ENCODE measurements at places on chromosomes 16 and 17.

GRCh38 chr16:56371660-56371937 lies 53.7 kb downstream of the AMFR start:
- no peak for DNase-seq

DNA sequence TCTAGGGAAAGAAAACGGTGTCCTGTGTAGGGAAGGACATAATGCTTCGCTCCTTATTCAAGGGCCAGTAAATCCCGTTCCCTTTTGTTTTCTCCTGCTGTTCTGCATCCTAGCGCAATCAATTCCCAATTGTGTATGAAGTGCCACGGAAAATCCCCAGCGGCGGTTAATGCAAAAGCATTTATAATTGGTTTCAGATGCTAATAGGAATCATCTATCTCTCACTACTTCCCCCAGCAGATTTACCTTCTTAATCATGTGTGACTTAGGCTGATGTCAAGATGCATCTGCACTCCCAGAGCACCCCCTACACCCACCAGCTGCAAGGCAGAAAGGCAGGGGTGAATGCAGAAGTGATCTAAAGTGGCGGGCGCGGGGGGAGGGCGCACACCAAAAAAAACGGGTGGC lies 32.7 kb upstream of the SSTR2 start:
- no peak for DNase-seq

DNA sequence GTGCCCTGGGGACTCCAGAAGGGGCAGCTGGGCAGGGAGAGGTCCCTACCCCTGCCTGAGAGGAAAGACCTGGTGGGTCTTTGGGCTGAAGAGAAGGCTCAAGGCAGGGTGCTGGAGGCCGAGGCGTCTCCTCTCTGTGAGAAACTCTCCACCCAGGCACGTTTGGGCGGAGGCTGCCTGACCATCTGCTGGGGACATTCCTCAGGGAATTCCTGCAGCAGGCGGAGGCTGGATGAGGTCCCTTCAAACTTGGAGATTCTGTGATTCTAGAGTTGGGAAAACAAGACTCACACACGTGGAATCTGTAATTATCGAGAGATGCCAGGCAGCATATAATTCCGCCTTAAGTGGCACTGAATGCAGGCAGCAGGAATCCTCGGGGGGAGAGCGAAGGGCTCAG lies 21.1 kb upstream of the PHF12 start:
- DNase-seq, result no peak

- no peak for DNase-seq
Observed at GRCh38 chr16:55042556-55043432, 112.1 kb downstream of the IRX5 start.

DNA sequence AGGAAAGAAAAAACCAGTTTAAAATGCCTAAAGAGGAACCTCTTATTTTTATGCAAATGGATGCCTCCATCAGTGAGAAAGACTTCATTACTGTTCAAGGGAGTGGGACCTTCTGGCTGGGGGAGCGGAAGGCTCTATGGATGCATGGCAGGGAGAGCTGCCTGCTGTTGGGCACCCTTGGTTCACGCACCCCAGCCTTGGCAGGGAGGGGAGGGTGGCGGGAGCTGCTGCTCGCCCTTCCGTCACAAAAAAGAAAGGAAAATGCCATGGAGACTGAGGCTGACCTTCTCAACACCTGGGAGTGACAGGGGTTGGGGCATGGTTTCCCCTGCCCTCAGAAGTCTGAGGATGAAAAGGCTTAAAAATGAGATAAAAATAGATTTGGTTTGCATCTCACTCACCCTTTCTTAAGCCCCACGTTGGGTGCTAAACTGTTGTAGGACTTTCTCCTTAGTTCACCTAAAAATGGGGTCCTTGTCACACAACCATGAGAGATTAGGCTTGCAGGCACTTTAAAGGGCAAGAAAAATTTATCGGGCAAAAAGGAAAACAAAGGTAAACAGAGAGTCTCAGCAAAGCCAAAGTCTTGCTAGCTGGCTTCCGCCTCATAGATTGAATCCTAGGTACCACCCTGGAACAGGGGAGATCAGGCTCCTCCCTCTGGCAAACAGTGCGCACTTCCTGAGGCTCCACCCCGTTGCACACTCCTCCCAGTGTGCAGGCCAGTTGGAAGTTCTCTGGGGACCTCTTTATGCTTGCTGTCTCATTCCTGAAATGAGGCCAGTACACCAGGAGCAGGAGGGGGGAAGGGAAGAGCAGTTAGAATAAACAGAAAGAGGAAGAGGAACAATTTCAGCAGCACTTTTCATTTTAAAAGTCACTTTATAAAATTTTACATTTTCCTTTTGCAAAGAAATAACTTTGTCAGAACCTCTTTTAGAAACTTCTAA lies 31.6 kb downstream of the PHKB start:
- DNase-seq, result peak; percentile 4

- DNase-seq, result no peak
Observed at GRCh38 chr16:20309786-20310185, 17.5 kb downstream of the GP2 start.

DNA sequence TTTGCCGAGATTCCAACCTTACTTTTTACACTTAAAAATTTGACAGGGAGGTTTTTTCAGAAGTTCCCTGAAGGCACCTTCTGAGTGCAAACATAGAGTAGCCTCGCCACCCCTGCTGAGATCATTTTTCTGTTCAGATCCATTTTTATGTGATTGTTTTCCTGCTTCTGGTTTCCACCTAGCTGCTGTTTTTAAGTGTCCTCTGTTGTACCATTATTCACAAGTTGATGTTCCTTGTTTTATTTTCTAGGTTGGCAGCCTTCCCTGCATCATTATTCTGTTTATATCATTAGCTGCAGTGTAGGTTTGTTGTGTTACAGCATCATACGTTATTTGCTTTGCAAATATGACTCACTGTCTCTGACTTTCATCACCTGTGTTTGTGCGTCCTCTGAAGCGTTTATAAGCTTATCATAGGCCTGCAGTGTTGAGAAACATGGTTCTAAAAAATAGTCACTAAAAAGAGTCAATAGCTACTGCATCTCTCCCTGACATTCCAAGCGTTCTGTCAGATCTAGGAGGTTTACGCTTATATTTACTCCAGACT lies 116.9 kb upstream of the CLEC3A start:
- no peak for DNase-seq

DNA sequence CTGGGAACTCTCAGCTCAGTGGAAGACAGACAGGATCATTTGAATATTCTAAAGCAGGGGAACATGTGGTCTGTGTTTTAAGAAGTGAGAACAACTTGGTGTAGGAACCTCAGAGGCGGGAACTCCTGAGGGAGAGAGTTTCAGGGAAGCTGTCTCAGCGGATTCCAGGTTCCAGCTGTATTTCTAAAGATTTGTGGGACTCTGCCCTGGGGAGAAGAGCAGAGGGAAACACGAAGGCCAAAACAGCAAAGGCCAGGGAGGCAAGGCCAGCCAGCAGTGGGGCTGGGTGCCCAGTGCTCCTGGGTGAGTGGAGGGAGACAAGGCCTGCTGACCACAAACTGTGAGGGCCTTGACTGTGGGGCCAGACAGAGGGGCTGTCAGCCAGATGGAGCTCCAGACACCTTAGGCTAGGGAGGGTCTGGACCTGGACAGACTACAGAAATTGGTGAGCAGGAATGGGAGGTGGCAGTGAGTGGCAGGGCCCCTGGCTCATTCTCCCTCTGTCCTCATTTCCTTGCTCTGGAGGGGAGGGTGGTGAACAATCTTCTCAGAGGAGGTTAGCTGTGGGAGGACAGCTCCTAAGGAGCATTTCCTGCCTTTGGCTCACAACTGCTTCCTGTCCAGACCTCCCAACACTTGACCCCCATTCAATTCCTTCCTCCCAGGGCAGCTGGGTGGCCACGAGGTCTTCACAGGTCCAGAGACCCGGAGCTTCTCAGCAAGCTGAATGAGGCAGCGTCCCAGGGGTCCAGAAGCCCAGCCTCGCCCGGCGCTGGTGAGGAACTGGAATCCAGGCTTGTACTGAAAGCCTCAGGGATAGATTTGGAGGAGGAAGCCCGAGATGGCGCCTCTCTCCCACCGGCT lies 21.0 kb upstream of the FZD2 start:
- no peak for DNase-seq

DNA sequence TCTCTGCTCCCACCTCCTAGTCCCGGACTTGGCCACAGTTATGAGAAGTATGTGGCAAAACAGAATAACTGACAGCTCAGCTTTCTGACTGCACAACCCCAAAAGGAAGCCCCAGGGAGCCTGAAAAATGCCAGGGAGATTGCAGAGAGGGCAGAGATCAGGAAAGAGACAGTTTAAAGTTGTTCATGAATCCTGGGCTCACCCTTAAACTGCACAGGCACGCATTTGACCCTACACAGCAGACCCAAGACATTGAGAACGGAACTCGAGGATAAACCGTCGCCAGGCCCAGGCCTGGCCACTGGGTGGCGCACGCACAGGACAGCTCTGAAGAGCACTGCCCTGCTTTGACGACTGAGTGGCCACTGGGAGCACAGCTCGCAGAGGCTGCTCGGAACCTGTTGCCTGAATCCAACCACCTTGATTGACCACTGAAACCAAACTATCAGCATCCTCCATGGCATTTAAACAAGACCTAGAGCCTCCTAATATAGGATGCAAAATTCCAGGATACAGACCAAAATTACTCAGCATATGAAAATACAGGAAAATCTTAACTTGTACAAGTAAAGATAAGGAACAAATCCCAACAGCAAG lies 114.0 kb downstream of the C16orf95 start:
- peak; percentile 9 for DNase-seq

- no peak for DNase-seq
Observed at GRCh38 chr17:28345419-28346198, 10.0 kb downstream of the TNFAIP1 start.

- DNase-seq, result no peak
Observed at GRCh38 chr16:52976539-52977167, 76.0 kb downstream of the CHD9NB start.

- no peak for DNase-seq
Observed at GRCh38 chr17:8893621-8894201, 26.2 kb upstream of the PIK3R6 start.

- DNase-seq, result no peak
Observed at GRCh38 chr16:72202014-72202413, 30.1 kb upstream of the PMFBP1 start.

DNA sequence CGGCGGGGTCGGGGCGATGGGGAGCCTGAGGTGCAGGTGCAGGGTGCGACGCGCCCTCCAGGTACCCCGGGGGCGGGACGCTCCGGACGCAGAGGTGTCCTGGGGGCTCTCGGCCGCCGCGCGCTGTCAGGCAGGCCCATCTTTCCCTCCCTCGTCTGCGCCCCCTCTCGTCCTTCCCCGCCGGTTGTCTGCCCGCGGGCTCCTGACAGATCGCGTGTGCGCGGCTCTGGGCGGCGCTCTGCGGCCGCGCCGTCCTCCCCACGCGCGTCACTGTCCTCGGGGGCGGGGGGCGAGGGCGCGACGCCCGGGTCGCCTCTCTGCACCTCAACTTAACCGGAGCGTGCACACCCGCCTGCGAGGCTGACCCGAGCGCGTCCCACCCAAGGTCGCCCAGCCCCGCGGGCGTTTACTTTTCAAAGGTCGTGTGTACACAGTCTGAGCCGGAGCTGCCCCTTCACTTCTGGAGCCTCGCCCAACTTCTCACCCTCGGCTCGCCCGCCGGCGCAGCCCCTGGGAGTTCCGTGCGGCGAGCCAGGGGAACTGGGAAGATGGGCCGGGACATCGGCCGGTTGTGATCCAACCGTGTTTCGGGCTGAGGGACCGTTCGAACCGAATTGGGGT lies 512 bp downstream of the AKAP1 start:
- DNase-seq, result peak; percentile 17

DNA sequence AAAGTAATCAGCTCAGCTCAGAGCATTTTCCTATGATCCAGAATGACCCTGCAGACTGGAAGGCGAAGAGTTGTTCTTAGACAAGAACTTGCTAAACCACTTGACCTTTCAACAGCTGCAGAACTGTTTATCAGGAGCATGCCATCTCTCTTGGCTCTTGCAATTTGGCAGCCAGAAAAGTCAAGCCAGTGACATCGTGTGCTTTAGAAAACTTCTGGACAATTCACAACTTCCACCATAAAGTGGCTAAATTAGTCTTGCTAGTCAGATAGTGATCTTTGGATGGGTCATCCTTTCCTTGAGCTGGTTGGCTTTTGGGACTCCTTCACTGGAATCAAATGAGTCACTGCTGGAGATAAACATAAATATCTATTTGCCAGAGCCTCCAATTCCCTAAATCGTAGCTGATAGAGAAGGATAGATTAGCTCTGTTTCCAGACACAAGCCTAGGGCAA lies 146.5 kb downstream of the MAP2K6 start:
- no peak for DNase-seq

DNA sequence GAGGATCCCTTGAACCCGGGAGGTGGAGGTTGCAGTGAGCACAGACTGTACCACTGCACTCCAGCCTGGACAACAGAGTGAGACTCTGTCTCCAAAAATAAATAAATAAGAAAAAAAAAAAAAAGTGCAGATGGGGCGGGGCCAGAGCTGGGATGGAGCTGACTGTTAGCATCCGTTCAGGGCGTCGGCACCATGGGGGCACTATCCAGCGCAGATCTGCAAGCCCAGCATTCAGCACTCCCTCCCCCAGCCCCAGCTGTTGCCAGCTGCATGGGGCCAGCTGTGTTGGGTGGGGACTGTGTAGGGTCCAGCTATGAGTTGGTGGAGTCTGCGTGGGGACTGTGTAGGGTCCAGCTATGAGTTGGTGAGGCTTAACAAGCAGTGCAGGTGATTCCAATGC lies 13.3 kb downstream of the GPRC5C start:
- DNase-seq, result no peak

- DNase-seq, result no peak
Observed at GRCh38 chr16:50457979-50458491, 89.2 kb upstream of the BRD7 start.

DNA sequence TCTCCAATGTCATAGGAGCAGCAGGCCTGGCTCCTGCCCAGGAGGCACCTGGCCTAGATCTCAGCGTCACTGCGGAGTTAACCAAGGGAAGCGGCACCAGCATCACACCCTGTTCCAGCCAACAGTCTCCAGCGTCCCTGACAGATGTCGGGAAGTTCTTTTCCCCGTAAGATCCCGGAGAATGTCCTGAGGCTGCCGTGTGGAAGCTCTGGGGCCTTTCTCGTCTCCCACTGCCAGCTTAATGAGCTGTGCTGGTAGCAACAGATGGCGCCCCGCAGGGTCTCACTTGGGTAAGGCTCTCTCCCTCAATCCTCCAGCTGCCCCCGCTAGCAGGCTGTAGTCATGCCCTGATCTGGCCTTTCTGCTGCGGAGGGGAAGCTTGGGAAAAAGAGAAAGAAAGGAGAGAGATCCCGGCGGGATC lies 57.5 kb downstream of the MARCHF10 start:
- DNase-seq, result no peak

- DNase-seq, result no peak
Observed at GRCh38 chr17:61458000-61458399, 5.8 kb downstream of the TBX4 start.

DNA sequence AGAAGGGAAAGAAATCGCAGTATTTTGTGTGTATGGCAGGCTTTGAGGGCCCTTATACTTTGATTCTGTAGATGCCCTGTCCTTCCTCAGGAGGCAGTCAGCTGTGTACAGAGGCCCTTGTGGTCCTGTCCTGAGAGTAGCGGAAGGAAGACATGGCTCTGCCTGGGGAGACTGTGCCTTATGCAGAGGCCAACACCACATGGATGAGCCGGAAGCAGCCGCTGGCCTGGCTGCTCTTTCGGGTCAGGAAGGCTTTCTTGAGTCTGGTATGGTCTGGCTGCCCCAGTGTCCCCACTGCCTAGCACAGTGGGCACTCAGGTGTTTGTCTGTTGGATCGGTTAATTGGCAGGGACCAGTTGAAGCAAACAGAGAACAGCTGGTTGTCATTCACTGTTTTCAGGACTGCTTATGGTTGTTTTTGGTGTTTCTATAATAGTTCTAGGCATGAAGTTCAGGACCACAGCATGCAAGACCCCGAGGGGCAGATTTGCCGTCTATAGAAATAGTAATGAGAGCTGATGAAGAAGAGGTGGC lies 12.4 kb downstream of the USP10 start:
- DNase-seq, result no peak

GRCh38 chr17:70476368-70476767 lies 307.0 kb downstream of the KCNJ2 start:
- DNase-seq, result no peak

- DNase-seq, result no peak
Observed at GRCh38 chr17:63701868-63702720, 2.2 kb upstream of the LIMD2 start.
